Kidney tubule cell (primary cell): ENCODE measurements at places on chromosomes 1 and 21.

DNA sequence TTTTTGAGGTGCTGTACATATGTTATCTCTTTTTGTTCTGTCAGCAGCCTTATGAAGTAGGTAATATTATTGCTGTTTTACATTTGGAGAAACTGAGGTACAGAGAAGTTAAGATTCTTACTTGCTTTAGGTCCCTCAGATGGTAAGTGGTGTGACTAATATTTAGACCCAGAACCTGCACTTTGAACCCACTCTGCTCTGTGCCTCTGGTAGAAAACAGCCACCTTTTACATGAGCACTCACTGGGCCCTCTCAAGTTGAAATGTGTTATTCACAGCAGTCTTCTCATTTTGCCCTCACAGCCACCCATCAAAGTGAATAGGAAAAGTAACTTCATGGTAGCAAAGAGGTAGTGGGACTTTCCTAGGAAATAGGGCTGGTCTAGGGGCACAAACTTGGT is 4.7 kb downstream of the NSUN4 start:
- DNase-seq = no peak

DNA sequence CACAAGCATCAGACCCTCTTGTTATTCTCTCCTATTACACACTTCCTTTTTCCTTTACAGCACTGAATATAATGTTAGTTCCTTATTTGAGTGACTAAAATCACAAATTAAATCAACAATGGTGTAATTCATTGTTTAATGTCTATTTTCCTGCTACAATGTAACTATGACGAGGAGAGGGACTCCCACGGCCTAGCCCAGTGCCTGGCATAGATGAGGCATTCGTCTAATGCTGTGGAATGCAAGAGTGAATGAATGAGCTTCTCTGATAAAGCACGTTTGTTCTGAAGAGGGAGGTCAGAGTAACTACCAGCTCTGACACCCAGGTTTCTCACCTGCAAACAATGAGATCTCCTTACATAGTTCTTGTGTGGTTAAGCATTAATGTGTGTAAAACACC is 479.4 kb downstream of the OMA1 start:
- peak; percentile 52 for DNase-seq

- DNase-seq = peak; percentile 47
Observed at GRCh38 chr1:36134505-36135329, 9.7 kb upstream of the COL8A2 start.

DNA sequence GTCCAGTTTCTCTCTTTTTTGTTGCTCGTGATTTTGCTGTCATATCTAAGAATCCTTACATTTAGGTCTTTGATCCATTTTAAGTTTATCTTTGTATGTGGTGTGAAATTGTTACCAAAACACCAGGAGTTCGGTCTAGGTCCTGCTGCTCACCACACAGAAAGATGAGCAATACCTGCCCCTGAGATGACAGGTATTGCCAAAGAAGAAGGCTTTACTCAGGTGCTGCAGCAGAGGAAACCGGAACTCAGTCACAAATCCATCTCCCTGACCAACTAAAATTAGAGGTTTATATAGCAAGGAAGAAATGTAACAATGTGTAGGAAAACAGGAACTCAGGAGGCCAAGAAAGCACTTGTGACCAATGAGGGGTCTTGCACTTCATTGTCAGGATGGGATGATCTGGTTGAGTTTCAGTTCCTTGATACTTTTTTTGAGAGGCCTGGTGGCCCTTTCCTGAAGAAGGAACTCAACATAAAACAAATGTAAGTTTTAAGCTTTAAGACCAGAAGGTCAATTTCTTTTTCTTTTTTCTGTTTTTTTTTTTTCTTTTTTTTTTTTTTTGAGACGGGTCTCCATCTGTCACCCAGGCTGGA is 16.5 kb upstream of the SETDB1 start:
- no peak for DNase-seq

GRCh38 chr1:211259638-211260126 is 516 bp downstream of the RCOR3 start:
- no peak for DNase-seq

GRCh38 chr1:37040261-37040660 is 5.9 kb upstream of the GRIK3 start:
- DNase-seq = no peak

DNA sequence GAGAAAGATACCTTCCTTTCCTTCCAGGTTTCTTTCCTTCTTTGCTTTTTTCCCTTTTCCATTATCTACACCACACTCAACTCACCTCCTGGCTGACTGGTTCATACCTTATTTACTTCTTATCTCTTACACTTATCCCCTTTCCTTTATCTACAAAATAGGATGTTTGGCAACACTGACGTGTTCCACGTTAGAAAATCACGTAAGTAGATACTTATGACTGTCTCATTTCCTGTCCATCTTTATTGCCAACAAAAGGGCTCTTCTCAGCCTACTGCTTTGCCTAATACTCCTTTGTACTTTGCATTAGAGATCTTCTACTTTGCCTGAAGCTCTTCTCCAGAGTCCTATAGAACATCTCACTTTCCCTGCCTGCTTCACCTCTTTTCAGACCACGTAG is 25.1 kb downstream of the SYNJ1 start:
- DNase-seq = no peak

DNA sequence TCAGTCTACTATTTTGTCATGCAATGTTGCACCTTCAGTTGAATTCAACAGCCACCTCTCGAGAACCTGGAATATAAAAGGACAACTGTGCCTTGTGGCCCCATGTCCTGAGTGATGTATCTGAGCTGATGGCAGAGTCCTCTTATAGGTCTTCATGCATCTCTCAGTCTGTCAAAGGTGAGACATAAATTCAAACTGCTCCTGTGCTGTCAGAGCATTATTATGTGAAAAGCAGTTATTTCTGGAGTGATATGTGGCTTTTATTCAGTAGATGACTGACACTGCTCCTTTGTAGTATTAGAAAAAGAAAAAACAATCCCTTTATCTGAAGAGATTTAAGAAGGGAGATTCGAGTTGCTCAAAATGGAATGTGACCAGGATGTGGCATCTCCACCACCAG is 8.4 kb downstream of the S100A10 start:
- no peak for DNase-seq

- no peak for DNase-seq
Observed at GRCh38 chr1:153349363-153350320, 1.0 kb upstream of the PGLYRP4 start.

DNA sequence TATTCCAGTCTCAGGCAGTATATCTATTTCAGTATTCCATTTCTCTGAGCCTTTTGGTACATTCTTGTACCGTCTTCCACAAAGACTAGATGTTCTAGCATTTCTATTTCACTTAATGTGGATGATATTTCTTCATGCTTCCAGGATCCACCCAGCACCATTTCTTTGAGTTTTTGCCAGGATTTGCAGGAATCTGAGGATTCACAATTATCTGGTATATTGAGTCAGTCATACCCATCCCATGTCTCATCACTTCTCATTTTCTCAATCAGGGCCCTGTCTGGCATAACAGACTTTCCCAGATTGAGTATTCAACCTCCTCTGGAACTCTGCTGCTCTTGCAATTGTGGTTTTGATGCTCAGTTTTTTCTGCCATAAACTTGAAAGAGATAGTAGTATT is 20.9 kb upstream of the COL11A1 start:
- peak; percentile 85 for DNase-seq

- no peak for DNase-seq
Observed at GRCh38 chr1:189220750-189221149, 1256.9 kb downstream of the BRINP3 start.

- no peak for DNase-seq
Observed at GRCh38 chr1:83932281-83932680, 66.7 kb downstream of the TTLL7 start.

DNA sequence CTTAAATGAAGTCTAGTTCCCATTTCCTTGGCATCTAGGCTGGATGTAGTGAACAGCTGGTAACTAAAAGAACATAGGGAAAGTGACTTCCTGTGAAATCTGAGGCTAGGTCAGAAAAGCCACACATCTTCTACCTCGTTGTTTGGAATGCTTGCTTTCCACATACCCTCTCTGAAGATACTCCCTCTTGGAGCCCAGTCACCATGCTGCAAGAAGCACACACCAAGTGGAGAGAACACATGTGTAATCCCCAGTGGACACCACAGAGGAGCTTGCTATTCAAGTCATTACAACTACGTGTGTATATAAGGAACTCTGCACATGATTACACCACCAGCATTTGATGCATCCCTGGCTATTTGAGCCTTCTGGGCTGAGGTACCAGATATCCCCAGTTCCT is 125.9 kb downstream of the RGS21 start:
- DNase-seq = no peak

DNA sequence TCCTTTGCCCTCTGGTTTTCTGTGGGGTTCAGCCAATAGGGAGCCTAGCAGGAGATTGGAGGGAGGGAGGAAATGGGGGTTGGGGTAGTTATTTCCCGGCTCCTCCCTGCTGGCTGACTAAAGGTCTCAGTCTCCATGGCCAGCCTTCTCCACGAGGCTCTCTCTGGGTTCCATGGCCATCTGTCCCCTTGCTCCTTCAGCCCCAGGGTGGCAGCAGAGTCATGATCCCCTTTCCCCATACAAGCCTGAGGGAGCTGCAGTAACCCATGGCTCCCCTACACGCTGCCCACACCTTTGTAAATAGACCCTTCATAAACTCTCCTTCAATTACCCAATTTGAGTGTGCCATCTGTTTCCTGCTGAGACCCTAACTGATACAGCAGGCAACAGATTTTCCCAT is 176.1 kb upstream of the CSF3R start:
- DNase-seq = no peak

DNA sequence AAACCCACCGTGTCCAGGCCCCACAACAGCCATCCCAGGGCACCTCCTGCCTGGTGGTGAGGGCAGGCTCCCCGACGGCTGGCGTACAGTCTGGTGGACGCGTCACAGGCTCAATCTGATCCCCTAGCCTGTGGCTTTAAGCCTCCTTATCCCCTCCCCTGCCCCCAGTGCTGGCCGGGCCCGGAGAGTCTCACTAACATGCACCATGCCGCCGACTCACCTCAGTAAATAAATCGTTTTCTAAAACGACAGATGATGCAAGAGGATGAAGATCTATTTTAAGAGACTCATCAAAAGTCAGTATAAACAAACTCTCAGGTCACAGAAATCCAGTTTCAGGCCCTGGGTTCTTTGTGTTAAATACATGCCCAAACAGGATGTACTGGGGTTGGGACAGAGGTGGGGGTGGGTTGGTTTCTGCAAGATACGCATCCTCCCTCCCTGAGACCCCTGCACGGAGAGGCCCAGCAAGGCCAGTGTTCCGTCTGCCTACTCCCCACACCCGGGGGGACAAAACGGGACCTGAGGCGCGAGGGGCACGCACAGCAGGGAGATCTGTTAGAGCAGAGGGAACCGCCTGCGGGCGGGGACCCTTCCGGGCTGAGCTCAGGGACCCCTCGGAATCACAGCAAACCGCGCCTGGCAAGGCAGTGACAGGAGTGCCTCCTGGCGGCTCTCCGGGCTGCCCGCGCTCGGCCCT is 3.1 kb downstream of the PANK4 start:
- no peak for DNase-seq

GRCh38 chr21:16419188-16419921 is 689.6 kb downstream of the USP25 start:
- DNase-seq = peak; percentile 61

DNA sequence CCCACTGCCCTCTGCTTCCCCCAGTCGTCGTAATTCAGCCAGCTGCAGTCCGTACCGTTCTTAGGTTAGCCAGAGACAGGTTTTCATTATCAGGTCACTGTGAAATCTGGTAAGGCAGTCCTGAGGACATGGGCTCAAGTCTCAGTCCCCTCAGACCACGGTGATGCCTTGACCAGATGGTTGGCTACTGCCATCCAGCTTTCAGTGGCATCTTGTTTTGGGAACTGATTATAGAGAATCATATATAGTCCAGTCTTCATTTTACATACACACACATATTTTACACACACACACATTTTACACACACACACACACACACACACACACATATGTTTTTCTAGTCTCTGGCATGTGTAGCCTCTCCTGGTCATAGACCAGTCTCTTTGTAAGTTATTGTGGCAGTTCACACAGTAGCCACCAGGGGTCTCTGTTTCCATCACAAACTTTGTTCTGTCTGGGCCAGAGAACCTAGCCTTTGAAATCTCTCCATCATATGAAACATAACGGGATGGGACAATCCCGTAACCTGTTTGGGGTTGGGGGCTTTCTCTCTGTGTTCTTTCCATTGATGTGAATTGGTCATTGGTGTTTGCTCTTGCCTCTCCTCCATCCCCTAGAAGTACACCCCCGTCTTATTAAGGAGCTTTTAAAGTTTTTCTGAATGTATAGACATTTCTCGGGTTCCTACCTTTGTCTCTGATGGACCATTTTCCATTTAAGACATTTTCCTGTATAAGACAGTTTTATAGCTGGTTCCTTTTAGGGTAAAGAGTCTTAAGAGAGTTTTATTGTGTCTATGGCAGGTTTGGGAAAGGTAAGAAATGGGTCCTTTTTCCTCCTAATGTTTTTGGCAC is 8.4 kb upstream of the IKBKE start:
- peak; percentile 73 for DNase-seq

DNA sequence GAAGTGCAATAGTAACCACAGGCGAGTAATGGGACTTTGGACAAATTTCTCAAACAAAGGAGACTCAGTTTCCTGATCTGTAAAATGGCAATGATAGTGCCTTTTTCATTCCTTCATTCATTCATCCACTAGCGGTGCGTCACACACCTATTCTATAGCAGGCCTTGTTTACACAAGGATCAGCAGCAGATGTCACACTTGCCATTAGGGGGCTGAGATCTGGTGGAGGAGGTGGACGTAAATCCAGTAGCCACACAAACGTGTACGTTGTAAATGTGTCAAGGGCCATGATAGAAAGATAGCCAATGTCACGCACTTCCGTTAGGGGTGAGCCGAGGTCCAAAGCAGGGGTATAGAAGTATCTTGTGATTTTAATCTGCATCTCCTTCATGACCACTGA is 34.2 kb downstream of the SERINC2 start:
- no peak for DNase-seq

- DNase-seq = peak; percentile 53
Observed at GRCh38 chr1:15005116-15005515, 148.4 kb upstream of the TMEM51 start.

DNA sequence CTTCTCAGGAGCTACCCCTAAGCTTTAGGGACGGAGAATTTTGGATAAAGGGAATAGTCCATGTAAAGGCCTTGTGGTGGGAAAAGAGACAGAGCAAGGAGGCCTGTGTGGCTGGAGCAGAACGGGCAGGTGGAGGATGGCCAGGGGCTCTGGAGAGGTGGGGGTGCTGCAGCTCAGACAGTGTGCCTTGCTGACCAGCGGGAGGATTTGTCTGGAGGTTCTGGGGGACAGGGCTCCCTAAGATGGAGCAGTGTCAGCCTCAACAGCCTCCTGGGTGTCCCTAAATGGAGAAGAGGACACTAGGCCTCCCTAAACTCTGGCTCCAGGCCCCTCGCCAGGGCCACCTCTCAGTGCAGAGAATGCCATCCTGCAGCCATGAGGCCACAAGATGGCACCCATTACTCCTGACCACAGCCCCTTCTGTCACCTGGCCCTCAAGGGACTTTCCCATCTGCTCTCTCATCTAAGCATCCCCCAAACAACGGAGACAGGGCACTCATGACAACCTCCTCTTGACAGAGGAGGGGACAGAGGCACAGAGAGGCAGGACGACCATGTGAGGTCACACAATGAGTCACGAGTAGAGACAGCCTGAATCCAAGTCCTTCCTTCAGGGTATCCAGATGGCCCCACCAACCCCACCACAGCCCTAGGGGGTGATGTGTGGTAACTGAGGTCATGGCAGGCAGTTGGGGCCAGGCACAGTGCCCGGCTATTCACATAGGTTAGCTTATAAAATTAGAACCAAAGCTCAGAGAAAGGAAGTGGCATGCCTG is 94.7 kb downstream of the DMRTB1 start:
- peak; percentile 22 for DNase-seq

- DNase-seq = no peak
Observed at GRCh38 chr1:12059722-12060464, 3.2 kb upstream of the TNFRSF8 start.
